AG04449 (cell line): ENCODE measurements at places on chromosomes 11 and 22.

DNA sequence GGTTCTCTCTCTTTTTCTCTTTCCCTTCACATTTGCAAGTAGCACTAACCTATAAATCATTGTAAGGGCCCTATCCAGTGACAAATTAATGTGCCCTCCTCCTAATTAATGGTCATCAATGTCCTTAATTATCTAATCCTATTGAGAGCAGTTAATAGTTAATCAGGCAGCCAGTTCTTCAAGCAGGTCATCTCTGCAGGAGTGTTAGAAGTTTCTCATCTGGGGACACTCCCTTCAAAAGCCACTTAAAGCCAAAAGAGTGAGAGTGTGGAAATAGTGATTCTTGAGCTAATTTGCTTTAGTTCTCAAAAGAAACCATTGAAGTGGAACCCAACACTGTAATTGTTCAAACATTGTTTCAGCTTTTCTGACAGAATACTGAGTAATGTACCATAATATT lies 141.6 kb downstream of the ELP4 start:
- DNase-seq = no peak

GRCh38 chr11:65500387-65501185 lies 1.7 kb downstream of the MALAT1 start:
- no peak for DNase-seq

DNA sequence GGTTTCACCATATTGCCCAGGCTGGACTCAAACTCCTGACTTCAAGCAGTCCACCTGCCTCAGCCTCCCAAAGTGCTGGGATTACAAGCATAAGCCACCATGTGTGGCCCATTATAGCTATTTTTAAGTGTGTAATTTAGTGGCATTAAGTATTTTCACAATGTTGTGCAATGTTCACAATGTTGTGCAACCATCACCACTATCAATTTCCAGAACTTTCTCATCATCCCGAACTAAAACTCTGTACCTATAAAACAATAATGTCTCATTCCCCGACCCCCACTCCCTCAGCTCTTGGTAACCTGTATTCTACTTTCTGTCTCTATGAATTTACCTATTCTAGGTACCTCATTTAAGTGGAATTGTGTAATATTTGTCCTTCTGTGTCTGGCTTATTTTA lies 7.5 kb downstream of the CFAP68 start:
- no peak for DNase-seq

DNA sequence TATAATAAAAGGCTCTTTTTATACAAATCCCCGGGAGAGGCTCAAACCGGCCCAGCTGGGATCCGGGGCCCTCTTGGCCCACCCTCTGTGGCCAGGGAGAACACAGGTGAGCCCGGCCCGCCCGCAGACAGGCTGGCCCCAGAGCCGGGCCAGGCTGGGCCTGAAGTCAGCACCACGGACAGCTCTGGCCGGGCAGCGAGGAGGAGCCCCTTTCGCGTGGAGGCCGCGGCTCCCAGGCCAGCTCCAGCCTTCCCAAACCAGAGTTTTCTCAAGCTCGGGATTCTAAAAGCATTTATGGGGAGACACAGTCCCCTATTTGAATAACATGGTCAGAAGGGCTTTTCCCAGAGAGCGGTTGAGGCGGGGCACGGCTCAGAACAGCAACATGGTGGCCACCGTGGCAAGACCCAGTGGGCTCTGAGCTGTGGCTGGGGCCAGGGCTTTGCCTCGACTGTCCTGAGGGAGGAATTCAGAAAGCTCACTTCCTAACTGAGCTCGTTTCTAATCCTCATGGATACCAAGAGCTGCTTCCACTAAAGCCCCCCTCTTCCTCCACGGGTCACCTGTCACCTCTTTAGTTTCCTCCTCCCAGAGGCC lies 115.4 kb downstream of the BRD1 start:
- no peak for DNase-seq

DNA sequence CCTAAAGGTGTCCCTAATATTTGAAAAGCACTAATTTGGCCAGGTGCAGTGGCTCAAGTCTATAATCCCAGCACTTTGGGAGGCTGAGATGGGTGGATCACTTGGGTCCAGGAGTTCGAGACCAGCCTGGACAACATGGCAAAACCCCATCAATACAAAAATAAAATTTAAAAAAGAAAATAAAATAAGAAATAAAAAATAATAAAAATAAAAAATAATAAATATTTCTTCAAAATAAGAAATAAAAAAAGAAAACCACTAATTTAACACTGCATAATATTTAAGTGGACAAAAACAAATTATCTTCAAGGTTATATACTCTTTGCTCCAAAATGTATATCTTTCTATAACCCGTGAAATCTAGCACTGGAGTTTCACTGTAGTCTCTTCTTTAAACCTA lies 32.9 kb downstream of the CPT1A start:
- no peak for DNase-seq

- no peak for DNase-seq
Measured at GRCh38 chr11:113202431-113202830, 112.0 kb upstream of the TTC12 start.

DNA sequence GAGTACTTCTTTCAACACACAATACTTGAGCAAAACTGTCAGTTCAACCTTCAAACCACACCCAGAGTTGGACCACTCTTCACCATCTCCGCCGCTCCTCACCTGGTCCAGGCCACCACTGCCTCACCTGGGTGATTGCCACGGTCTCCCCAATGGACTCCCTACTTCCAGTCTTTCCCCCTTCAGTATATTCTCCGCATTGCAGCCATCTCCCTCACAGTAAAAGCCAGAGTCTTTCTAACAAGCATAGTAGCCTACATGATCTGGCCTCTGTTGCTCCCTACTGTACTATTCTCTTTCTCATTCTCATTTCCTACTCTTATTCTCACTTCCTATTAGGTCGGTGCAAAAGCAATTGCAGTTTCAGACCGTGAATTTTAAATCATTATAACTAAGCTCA lies 28.5 kb downstream of the AASDHPPT start:
- no peak for DNase-seq

- DNase-seq = no peak
Measured at GRCh38 chr11:107018219-107018901, at the start of gene GUCY1A2. GUCY1A2 (minus strand) TSS chr11:107018476; CDS start chr11:107018055, 421 bp downstream.

DNA sequence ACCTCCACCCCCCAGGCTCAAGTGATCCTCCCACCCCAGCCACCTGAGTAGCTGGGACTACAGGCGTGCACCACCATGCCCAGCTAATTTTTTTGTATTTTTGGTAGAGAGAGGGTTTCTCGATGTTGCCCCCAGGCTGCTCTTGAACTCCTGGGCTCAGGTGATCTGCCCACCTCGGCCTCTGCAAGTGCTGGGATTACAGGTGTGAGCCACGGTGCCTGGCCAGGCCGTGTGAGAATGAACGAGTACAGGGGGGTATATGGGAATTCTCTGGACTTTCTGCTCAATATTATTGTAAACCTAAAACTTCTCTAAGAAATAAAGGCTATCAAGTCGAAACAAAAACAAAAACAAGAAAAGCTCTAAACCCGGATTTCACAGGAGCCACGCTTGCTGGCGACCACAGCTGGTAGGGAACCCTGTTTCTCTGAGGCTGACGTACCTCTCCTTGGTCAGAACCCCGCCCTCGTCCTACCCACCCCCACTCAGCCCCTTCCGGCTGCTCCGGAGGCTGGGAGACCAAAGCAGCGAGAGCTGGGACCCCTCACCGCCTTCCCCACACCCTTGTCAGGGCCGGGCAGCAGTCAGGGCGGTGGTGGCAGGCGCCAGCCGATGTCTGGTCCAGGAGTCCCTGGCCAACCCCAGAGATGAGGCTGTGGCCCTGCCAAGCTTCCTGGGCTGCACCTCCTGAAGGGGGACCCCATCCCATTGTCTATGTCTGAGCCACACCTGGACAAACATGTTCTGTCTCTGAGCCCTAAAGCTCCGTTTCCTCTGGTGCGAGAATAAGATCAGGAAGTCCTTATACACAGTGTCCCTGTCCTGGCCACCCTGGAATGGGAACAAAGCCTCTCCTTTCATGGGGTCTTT lies 52.1 kb downstream of the LINC01488 start:
- no peak for DNase-seq

- no peak for DNase-seq
Measured at GRCh38 chr11:71388637-71389235, 59.5 kb downstream of the DHCR7 start.

DNA sequence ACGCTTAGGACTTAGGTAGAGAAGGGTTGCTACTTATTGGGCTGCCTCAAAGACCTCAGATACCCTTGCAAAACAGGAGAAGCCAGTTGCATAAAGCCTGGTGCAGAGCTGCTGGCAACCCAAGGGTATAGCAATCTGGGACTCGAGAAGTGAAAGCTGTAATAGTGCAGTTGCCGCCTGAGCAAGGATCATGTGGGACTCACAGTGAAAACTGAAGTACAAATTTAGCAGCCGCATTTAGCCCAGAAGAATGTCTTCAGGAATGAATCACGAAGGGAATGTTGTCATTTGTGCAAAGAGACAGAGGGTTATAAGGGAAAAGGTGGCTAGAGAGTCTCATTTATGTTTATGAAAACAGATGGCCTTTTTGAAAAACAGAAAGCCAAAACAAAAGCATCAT lies 267.2 kb downstream of the TENM4 start:
- peak; percentile 58 for DNase-seq

DNA sequence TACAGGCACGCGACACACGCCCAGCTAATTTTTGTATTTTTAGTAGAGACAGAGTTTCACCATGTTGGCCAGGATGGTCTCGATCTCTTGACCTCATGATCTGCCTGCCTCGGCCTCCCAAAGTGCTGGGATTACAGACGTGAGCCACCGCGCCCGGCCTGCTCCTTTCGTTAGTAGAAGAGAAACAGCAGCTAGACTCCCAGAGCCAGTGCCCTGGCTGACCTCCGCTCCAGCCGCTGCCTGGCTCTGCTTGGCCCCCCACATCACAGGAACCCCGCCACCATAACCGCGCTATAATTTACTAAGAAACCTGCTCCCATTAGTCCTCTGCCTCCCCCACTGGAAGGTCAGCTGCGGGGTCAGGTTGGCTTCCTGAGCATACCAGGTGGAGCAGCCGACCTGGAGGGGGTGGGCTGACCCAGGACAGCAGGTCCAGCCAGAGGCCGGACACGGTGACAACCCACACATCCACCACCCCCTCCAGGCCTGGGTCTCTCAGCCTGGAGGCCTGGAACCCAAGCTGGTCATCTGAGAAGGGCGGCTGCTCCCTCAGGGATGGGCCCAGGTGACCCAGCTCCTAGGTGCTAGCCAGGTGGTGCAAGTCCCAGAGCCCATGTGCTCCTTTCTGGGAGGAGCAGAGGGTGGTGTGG lies 7.5 kb upstream of the POLDIP3 start:
- DNase-seq = no peak

GRCh38 chr11:64138398-64138797 lies 27.5 kb downstream of the MACROD1 start:
- DNase-seq = no peak

GRCh38 chr22:30438559-30438958 lies 13.0 kb downstream of the MTFP1 start:
- no peak for DNase-seq

DNA sequence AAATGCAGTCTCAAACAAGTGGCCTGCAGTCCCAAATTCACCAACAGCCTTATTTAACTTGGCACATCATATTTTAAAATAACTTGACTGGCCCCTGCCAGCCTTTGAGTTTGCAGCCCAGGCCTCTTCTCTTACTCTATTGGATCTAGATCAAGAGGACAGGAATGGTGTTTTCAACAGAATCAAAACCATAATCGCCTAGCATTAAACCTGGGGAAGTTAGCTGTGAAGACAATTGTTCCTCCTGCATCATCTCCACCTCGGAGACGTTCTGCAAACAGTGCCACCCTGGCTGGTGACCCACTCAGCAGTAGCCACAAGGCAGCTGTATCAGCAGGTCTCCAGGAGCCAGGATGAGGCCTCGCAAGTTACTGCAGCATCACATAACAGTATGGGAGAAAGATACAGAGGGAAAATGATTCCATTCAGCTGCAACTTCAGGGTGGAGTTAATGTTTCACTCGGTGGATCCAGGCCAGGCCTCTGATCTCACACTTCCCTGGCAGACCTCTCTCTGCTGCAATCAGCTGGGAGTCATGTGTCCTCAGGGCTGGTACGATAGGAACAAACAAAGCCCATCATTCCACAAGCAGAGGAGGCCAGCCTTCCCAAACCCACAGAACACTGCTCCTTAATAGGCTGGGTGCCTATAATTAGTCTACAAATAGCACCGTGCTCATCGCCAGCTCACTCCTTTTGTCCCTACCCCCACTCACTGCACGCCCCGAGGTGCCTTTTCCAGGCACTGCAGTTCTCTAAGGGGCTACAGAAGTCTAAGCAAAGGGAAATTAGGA lies 18.6 kb upstream of the SCN2B start:
- DNase-seq = peak; percentile 17

DNA sequence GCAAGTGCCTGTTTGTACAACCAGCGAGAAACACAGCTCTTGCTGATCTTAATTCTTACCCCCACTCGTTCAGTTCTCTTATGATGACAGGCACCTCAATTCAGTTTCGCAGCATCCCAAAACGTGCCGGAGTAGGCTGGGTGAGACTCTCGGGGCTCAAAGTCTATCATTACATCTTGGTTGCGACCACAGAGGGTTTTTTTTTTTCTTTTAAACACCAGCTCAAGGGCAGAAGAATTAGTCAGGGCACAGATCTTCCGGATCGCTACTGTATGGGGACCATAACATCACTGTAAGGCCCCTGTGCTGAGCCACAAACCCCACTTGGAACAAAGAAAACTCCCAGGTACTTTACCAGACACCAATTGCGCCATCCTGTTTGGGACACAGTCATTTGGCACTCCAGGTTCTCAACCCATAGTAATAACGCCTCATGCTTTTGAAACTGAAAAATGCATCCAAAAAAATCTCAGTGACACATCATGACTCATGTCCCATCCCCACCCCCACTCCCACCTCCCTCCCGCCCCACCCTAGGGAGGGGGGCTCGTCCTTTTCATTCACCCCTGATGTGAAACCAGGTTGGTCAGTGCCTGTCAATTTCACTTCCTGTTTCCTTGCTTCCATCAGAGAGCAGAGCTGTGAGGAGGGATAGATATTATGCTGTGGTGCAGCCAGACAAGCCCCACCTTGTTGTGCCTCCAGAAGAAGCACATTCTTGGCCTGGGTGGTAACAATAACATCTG lies 41.0 kb upstream of the CD5 start:
- DNase-seq = no peak

DNA sequence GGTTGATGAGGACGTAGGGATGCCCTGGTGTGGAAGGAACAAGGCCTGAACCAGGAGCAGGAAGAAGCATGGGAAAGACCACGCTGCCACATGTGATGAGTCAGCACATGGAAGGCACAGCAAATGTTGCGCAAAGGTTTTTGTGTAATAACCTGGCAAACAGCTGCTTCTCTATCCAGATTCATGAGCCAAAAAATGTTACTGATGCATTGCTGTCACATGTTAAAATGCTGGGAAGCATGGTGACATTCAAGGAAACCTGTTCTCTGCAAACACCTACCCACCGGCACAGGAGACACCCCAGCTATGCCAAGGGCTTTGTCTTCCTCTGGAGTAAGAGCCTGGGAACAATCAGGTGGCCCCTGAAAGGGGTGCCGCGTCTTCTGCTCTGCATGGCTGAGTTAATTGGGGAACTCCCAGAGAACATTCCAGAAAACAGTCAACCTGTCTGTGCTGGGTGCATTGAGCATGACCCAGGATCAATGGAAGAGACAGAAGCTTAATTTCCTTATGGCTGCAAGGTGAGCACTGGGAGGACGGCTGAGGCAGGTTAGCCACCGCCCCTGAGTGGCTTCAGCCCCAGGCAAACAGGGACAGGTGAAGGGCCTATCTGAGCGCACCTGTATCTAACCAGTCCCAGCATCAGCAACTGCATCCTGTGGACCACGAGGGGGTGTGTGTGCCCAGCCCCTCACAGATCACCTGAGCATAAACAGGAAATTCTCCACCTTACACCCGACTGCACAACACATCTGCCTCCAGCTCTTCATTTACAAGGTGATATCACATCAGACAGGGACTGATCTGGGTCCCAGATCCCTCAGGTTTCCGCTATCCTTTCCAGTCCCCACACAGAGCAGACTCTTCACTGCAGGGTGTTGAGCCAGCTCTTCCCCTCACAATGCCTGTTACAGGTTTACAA lies 108.4 kb downstream of the GGTLC2 start:
- DNase-seq = no peak
